ENCODE measurements at places on chromosomes 11 and 22.

DNA sequence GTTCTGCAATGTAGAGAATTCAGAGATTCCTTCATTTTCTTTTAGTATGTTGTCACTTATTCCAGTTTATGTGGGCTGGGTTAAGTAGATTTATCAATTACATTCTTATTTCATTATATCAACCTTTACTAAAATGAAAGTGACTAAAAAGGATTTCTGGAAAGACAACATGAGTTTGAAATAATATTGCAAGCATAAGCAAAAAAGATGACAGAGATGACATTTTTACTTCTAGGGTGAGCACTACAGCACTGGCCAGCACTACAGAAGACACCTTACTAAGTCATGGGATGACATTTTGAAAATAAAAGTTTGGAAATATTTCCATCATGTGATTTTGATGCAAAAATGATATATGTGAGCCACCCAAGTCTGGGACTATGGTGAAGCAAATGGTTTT is 2.1 kb upstream of the USP47 start:
- DNase-seq = no peak

GRCh38 chr22:36741204-36741793 is 34.6 kb downstream of the IFT27 start:
- DNase-seq = no peak

DNA sequence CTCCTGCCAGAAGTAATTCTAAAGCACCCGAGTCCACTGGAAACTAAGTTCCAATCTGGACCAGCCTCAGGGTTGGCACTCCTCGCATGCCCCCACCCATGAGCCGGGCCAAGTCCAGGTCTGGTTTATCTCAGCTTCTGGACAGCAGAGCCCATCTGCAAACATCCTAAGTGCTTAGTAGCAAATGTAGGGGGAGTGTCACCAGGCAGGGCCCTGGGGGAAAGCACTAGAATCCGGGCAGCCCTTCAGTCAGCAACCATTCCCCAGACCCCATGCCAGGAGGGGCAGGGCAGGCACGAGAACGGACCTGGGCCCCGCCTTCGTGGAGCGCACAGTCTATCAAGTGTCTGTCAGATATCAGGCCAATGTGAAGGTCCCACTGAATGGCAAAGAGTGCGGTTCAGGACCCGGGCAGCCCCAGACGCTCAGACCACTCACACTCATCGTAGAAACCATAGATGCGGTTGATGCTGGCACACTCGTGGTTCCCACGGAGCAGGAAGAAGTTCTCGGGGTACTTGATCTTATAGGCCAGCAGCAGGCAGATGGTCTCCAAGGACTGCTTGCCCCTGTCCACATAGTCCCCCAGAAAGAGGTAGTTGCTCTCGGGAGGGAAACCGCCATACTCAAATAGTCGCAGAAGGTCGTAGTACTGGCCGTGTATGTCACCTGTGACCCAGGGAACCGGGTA is 1.3 kb downstream of the PPP1CA start:
- no peak for DNase-seq

GRCh38 chr22:49765951-49766350 is 61.7 kb downstream of the BRD1 start:
- DNase-seq = peak; percentile 2

- no peak for DNase-seq
Observed at GRCh38 chr11:15944460-15944859, 411.9 kb downstream of the SOX6 start.

DNA sequence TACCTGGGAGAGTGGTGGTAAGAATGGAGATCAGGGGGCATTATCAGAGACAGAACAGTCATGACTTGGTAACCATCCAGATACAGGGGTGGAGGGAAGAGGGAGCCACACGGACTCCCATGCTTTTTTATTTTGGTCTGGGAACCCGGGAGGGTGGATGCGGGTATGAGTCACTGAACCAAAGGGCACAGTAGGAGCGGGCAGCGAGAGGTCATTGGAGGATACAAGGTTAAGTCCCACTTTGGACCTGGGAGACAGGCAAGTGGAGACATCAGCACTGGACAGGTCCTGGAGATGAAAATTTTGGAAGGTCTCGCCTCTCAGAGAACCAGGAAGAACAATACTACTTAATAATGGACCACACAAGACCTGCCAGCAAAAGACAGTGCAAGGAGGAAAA is 6.7 kb downstream of the HDHD5 start:
- no peak for DNase-seq

DNA sequence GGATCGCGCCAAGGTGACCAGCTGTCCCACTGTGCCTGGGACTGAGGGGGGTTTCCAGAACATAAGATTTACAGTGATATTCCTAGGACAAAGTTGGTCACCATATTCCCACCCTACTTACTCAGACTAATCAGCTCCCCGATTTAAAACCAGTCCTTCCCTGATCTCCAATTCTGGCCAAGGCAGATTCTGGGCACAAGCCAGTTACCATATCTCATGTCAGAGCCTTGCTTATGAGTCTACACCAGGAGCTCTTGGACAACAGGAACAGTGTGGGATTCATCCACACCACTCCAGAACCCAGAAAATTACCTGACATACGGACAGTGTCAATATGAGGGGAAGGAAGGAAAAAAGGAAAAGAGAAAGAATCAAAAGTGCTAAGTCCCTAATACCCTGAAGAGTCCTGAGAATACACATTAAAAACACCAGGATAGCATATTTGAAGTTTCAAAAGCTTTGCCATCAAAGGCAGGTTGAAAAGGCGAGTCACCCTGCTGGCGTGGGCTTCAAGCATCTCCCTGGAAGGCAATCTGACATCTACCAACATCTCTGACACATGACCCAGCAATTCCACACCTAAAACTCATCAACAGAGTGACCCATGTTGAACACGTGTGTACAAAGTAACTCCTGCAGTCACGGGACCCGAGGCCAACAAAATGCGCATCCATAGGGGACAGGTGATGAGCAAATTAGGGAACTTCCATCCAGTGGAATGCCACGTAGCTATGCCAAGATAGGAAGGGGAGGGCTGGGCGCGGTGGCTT is 8.0 kb upstream of the IL2RB start:
- DNase-seq = no peak

DNA sequence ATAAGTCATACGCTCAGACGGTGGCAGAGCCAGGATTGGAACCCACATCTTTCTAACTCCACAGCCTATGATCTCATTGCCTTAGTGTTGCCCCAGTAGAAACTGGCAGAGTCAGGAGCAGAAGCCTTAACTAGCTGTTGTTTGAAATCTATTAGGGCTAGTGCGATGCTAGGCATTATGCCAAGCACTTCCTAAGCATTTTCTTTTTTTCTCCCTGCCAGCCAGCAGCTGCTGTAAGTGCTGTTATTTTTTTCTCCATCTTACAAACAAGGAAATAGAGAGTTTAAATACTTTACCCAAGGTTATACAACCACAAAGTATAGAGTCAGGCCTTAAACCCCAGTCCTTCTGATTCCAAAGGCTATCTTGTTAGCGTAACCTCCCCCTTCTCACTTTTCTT is 161.0 kb upstream of the SORL1-AS1 start:
- DNase-seq = no peak

DNA sequence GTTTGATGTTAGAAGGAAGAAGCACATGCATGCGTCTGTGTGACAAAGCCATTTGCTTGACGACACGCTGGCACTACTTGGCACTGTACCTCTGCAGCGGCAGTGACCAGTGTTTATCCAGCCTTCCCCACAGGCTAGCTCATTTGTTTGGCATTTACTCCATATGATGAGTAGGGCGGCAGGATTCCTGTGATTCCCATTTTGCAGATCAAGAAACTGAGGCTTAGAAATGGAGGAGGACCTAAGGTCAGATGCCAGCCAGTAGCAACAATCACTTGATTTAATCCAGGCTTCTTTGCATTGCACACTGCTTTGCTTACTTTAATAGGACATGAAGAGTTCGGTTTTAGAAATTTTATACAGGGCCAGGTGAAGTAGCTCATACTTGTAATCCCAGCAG is 45.0 kb downstream of the TBC1D22A start:
- no peak for DNase-seq

DNA sequence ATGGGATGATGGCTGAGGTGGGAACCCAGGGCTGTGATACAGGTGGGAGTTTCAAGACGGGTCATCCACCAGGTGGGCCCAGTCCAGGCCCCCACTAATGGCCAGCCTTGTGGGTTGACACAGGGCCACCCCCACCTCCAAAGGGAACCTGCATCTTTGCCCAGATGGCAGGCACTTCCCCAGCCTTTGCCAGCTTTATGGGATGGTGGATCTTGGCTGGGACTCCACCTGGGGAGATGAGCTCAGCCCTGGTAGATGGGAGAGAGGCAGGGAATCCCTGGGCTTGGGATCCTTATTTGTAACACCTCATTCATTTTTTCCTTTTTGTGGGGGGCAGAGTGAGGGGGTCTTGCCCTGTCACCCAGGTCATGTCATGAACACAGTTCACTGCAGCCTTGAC is 33.4 kb downstream of the CD82 start:
- DNase-seq = no peak

- DNase-seq = no peak
Observed at GRCh38 chr22:36356708-36357624, 30.8 kb downstream of the MYH9 start.

DNA sequence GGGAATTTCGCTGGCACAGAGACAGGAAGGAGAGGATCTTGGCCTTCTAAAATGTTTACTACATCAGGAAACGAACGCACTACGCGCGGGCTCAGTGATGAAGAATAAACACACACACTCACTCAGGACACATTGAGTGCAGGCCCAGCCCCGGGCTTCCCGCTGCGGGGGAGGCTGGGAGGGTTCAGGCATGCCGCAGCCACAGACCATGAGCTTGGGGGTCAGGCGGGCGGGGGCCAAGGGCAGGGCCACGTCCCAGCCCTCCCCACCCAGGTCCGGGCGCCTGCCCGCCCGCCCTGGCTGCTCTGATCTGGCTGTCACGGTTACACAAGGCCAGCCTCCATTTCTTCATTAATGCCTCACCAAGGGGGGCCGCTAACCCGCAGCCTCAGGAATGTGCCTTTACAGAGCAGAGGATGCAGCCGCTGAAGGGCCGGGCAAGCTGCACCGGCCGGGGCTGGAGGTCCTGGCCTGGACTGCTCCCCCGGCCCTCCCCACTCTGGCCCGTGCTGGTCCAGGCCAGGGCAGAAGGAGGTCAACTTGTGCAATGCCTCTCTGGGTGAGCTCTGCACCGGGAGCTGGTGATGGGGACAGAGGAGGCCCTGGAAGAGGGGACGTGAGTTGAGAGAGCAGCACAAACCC is 41.7 kb downstream of the IGF2 start:
- DNase-seq = no peak

GRCh38 chr22:29642694-29643093 is 39.3 kb downstream of the NF2 start:
- DNase-seq = no peak

DNA sequence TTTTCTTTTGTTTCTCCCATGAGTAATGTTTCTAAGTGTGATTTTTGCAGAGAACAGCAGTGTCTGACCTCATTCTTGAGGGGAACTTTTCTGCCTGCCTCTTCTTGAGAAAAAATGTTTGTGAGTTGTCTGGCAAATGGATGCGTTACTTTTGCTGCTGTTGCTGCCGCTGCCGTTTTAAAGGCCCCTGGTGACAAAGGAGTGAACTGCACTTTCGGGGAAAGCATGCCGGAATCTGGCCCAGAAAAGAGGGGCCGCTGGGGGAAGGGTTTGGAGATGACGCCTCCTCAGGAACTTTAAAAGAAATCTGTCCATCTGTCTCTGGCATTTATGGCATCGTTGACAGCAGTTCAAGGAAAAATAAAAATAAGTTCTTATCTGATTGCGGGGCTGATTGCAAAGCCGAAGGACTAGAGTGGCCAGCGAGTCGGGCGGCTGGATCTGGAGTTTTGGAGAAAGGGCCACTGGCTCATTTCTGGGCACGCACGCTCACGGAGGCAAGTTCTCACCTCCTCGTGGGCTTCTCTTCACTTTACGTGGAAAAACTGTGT is 16.5 kb downstream of the ZBTB16 start:
- no peak for DNase-seq

GRCh38 chr11:132471466-132471865 is 1060.8 kb downstream of the OPCML start:
- DNase-seq = no peak

- DNase-seq = no peak
Observed at GRCh38 chr11:103079833-103080232, 12.1 kb downstream of the DCUN1D5 start.

GRCh38 chr11:66139817-66140404 is 69.8 kb downstream of the PACS1 start:
- DNase-seq = no peak

DNA sequence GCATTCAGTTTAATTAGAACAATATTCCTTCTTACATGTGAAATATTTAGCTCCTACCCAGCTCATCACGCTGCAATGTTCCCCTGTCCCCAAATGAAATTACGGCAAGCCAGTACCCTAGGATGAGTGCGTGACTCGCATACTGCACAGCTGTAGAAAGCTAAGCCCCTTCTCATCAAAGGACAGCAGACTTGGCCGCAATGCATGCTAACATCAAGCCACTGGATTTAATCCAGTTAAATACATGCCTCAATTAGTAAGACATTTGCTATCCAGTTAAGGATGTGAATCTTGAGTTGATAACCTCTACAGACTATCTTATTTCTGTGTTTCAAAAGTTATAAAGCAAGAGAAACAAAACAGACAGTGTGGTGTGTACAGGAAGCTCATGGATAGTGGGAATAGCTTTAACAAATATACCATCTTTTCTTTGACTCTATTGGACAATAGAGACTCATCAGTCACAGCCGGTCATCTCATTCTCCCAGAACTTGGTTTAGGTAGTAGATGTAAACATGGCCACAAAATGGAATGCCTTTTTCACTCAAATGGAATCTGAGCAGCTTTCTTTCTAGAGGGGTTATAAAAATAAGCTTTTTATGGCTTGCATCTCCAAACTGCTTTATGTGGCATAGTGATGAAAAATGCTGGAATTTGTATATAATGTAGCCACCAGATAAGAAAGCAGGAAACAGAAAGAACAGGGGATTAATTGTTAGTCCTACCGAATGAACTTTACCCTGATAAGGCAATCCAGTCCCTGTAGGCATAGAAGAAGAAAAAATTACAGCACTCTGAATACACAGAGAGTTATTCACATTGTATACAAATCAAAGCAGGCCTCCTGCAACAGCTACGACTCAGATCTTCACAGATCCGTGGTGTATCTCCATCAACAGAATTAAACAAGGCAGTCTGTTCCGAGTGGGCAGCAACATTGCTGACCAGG is 224.1 kb downstream of the CADM1 start:
- no peak for DNase-seq

- DNase-seq = no peak
Observed at GRCh38 chr11:3226846-3227567, 5.2 kb downstream of the MRGPRE start.
